ENCODE measurements at places on chromosomes 1 and 21.

- DNase-seq: no peak
Observed at GRCh38 chr1:56286956-56287355, 292.4 kb downstream of the PLPP3 start.

DNA sequence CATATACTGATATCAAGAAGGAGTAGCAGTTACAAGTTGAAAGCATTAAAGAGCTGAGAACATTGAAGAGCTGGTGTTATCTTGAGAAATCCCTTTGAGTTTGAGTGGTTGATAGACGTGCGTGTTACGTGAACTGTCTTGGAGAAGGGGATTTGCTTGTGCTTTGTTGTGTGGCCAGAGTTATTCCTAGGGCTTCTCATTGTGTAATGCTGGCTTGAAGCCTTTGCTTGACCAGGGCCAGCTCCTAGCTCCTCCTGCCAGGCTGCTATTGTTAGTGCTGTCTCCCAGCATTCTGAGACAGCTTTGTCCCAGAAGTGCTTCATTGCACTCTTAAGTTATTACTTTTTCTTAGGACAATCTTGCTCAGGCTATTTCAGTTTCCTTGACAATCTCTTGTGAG lies 116.2 kb upstream of the KCNK2 start:
- no peak for DNase-seq

DNA sequence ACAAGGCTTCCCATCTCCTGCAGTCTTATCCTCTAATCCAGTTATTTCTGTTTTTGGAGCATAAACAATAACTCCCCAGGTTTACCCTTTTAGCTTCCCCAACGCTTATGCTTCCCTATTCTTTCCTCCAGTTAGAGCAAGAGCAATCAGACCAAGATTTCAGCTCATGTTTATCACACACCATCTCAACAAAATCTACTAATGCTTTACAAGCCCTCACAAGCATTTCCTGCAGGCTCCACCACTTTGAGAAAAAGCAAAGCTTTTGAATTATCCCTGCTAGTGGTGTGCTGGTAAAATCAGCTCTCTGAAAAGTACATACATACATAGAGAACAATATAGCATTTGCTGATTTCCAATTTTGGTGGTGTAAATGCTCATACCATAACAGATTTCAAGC lies 92.9 kb downstream of the EDEM3 start:
- DNase-seq: no peak

- no peak for DNase-seq
Observed at GRCh38 chr1:109816175-109816811, 52.6 kb upstream of the EPS8L3 start.

GRCh38 chr1:110542725-110543124 lies 23.8 kb upstream of the KCNA10 start:
- DNase-seq: no peak

- no peak for DNase-seq
Observed at GRCh38 chr1:95017775-95018174, 55.0 kb downstream of the ALG14 start.

- no peak for DNase-seq
Observed at GRCh38 chr1:231420299-231420958, 1.7 kb downstream of the EGLN1 start.

DNA sequence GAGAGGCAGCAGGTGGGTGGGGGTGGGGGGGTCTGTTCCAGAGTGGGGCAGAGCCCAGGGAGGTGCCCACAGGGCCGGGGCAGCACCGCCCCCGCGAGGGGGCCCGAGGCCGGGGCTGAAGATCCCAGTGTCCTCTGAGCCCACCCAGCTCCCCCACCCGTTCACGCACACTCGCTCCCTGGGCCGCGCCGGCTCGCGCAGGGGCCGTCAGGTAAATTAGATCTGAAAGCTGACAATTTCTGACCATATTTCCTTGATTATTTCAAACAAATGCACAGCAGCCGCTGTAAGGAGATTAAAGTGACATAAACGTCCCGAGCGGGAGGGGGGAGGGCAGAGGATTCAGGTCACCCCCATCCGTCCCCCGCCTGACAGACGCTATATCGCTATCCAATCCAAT lies 118.0 kb downstream of the CASZ1 start:
- DNase-seq: no peak

- DNase-seq: no peak
Observed at GRCh38 chr21:22650226-22650625, 1652.0 kb downstream of the NCAM2 start.

- DNase-seq: no peak
Observed at GRCh38 chr1:158972841-158973240, 36.9 kb upstream of the IFI16 start.

GRCh38 chr1:7298145-7298544 lies 473.0 kb upstream of the VAMP3 start:
- no peak for DNase-seq

DNA sequence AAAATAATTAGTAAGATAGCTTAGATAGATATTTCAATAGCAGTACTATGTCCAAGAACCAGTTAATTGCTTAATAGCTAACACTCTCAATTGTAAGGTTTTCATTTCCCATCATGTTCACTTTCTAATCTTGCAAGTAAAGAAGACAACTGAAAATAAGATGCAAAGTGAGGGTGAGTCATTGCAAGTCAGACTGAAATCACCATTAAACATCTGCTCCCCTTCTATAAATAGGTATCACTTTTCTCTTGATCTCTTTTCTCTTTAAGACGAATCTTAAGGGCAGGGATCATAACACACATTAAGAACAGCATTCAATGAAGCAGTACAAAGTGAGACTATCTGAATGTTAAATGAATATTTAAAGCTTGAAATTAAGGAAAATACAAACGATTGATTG lies 40.4 kb downstream of the UBR4 start:
- no peak for DNase-seq

DNA sequence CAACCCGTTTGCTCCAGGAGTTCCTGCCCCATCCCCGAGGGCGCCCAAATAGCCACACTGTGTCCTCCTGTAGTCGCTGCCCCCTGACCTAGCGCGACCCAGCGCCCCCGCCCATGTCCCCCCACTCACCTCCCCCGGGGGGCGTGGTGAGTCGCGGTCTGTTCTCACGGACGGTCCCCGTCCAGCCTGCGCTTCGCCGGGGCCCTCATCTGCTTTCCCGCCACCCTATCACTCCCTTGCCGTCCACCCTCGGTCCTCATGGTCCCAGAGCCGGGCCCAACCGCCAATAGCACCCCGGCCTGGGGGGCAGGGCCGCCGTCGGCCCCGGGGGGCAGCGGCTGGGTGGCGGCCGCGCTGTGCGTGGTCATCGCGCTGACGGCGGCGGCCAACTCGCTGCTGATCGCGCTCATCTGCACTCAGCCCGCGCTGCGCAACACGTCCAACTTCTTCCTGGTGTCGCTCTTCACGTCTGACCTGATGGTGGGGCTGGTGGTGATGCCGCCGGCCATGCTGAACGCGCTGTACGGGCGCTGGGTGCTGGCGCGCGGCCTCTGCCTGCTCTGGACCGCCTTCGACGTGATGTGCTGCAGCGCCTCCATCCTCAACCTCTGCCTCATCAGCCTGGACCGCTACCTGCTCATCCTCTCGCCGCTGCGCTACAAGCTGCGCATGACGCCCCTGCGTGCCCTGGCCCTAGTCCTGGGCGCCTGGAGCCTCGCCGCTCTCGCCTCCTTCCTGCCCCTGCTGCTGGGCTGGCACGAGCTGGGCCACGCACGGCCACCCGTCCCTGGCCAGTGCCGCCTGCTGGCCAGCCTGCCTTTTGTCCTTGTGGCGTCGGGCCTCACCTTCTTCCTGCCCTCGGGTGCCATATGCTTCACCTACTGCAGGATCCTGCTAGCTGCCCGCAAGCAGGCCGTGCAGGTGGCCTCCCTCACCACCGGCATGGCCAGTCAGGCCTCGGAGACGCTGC lies 1.1 kb downstream of the HTR6 start:
- DNase-seq: no peak

- no peak for DNase-seq
Observed at GRCh38 chr1:198642983-198643382, 4.1 kb downstream of the PTPRC start.

Data from frontal cortex (tissue), 4 donors.